Tibial artery (tissue), 4 donors: ENCODE measurements at places on chromosomes 4 and X.

DNA sequence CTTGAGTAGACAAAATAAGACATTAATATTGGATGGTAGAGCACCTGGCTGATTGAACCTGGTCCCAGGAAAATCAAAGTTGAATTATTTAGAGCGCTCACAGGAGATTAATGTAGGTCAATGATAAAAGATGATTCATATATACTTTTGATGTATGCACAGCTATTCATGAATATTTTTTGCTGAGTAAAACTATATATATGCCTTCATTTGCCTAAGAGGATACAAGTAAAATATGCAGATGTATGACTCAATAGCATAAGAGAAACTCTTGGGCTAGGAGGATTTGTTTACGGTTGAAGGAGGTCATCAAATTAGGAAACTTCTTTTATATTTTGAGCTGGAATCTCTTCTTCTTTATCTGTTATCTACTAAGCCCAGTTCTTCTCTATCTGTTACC, 202.7 kb upstream of the HS3ST1 start:
- no peak for DNase-seq

GRCh38 chr4:150828159-150828558, 186.9 kb downstream of the LRBA start:
- DNase-seq = no peak

GRCh38 chr4:75630174-75630936, at the start of gene CDKL2:
Gene CDKL2, minus strand, starts transcription at chr4:75630528. Its CDS starts 4,540 bp downstream, at chr4:75625988.
- peak; percentile 65 for DNase-seq

GRCh38 chr4:37977471-37978247, 17.5 kb downstream of the PTTG2 start:
- peak; percentile 85 for DNase-seq

DNA sequence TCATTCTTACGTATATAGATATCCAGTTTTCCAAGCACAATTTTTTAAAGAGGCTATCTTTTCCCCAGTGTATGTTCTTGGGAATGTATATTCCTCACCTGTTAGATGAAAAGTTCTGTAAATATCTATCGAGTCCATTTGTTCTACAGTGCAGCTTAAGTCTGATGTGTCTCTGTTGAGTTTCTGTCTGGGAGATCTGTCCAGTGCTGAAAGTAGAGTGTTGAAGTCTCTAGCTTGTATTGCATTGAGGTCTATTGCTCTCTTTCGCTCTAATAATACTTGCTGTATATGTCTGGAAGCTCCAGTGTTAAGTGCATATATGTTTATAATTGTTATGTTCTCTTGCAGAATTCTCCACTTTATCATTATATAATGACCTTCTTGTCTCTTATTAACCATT, 373.1 kb downstream of the PPARGC1A start:
- no peak for DNase-seq

DNA sequence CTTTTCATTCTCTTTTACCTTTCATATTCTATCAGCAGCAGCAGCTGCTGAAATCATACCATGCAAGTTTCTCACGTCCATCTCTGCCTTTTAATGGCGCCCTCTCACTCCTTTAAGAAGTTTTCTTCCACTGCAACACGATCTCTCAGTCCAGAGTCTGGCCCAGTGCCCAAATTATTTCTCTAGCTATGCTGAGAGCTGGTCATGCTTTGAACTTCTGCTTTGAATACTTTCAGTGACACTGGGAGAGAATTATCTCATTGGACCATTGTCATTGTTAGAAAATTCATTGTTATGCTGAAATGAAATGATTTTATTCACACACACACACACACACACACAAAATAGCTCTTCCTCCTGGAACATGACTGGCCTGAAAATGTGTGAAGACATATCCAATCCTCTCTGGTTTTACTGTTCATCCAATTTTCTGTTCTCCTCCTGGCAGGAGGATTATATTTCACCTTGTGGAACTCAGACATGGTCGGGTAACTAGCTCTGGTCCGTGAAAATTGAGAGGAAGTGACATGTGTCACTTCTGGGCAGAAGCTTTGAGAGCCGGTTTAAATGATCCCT, 1.3 kb upstream of the PDHA1 start:
- DNase-seq = no peak

- DNase-seq = no peak
Observed at GRCh38 chr4:123659730-123660129, 263.1 kb downstream of the SPRY1 start.

DNA sequence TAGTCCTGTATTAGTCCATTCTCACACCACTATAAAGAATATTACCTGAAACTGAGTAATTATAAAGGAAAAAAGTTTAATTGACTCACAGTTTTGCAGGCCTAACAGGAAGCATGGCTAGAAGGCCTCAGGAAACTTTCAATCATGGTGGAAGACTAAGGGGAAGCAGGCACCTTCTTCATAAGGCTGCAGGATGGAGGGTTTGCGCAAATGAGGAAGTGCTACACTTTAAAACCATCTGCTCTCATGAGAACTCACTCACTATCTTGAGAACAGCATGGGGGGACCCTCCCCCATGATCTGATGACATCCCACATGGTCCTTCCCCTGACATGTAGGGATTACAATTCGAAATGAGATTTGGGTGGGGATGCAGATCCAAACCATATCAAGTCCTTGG, 12.1 kb upstream of the MAGEA11 start:
- no peak for DNase-seq
